ENCODE measurements at places on chromosomes 3 and 15.

GRCh38 chr15:60086681-60087429 lies 82.7 kb downstream of the FOXB1 start:
- DNase-seq = no peak

GRCh38 chr15:79954661-79955060 lies 16.3 kb downstream of the BCL2A1 start:
- DNase-seq = peak; percentile 48

GRCh38 chr3:123105201-123106189 lies 38.7 kb downstream of the PDIA5 start:
- DNase-seq = peak; percentile 79

DNA sequence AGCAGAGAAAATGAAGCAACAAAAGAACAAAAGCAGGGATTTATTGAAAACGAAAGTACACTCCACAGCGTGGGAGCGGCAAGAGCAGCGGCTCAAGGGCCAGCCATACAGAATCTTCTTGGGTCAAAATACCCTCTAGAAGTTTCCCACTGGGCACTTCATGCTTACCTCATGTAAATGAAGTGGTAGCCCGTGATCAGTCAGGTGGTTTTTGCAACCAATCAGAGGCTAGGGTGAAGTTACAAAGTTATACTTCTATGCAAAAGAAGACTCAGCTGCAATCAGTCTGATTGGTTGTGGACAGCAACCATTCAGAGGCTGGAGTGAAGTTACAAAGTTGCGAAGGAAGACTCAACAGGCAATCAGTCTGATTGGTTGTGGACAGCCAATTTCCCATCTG lies 37.8 kb upstream of the TRH start:
- DNase-seq = peak; percentile 67

DNA sequence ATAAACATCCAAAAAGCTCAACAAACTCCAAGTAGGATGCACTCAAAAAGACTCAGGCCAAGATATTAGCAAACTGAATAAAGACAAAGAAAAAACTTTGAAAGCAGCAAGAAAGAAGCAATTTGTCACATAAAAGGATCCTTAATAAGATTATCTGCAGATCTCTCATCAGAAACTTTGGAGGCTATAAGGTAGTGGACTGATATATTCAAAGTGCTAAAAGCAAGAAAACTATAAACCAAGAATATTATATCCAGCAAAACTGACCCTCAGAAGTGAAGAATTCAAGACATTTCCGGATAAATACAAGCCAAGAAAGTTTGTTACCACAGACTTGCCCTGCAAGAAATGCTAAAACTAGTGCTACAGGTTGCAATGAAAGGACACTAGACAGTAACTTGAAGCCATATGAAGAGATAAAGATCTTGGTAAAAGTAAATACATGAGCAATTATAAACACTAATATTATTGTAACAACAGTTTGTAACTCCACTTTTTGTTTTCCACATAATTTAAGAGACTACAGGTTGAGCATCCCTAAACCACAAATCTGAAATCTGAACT lies 23.6 kb downstream of the C3orf33 start:
- DNase-seq = no peak

- DNase-seq = no peak
Observed at GRCh38 chr15:89633585-89633984, 21.7 kb downstream of the KIF7 start.

DNA sequence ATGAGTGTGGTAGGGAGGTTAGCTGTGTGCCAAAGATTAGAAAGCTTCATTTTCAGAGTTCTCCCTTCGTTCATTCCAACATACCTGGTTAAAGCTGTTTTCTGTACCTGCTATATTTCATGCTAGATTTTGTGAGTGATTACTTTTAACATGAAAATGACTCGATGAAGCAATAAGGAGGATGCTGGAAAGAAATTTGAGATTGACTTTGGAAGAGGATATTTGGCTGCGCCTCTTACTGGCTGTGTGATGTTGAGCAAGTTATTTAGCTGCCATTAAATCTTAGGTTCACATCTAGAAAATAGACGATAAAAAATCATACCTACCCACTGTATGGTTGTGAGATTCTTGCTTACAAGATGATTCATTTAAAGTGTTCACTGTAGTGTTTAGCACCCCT lies 288.7 kb downstream of the ZIC4 start:
- no peak for DNase-seq

Measured in MV-4-11 (cell line).